NCI-H2029 treated with DMSO at 0.1 percent for 48 hours (cell line): ENCODE measurements at places on chromosomes 2 and 18.
A peak's percentile ranks its signal among the peaks of the same experiment; 100 is the strongest.

GRCh38 chr2:145792745-145793144, 1272.8 kb upstream of the ZEB2 start:
- DNase-seq = no peak

- DNase-seq = peak; percentile 36
Observed at GRCh38 chr2:129296806-129297205, 682.7 kb upstream of the RAB6C start.

DNA sequence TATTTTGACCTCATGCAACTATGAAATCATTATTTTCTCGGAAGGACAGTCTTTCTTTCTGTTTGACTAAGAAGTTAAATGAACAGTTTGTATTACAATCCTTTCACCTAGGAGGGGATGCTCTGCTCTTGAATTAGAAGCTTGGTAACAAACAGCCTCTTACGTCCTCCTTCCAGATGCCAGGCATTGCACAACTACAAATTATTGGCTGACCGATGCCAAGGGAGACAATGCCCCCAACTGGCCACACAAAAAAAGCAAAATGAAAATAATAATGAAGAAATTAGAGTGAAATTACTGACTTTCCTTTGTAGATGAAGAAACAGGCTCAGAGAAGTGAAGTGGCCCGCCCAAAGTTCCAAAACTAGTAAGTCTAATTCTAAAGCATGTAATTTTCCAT, 177.9 kb downstream of the CYRIA start:
- DNase-seq = no peak

DNA sequence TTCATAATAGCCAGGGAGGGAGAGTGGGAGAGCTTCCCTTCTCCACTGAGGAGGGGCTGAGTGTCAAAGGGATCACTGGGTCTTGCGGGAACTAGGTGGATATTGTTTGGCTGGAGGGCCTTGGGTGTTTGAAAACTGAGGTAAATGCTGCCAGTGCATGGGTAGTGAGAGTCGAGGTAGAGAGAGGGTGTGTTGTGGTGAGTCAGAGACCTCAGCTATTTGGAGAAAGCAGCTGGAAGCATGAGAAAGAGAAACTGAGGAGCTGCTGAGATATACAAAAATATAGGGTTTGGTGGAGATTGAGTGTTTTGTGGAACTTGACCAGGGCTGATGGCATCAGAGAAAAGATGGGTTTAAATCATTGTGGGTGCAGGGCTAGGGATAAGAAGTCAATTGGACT, 127.0 kb upstream of the CCDC195 start:
- no peak for DNase-seq

DNA sequence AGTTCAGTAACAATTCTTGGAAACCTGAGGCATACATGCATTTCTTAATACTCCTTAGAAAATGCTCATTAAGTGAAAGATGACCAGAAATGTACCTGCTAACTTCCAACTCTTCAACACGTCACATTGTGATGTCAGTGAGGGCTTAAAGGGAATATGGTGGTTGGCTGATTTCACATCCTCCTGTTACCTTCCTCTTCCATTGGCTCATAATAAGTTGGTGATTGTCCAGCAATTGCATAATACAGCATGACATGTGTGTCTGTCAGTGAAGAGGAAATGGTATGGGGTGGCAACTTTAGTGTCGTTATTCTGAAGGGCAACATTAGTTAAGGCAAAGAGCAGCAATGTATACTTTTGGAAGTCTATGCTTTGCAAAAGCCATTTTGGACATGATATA, 26.0 kb downstream of the PLEK start:
- DNase-seq = no peak

- no peak for DNase-seq
Observed at GRCh38 chr2:203809084-203809521, 58.5 kb upstream of the CTLA4 start.

GRCh38 chr18:32761231-32761630, 11.6 kb downstream of the KLHL14 start:
- no peak for DNase-seq

- DNase-seq = no peak
Observed at GRCh38 chr2:127619877-127620705, 25.9 kb upstream of the GPR17 start.

DNA sequence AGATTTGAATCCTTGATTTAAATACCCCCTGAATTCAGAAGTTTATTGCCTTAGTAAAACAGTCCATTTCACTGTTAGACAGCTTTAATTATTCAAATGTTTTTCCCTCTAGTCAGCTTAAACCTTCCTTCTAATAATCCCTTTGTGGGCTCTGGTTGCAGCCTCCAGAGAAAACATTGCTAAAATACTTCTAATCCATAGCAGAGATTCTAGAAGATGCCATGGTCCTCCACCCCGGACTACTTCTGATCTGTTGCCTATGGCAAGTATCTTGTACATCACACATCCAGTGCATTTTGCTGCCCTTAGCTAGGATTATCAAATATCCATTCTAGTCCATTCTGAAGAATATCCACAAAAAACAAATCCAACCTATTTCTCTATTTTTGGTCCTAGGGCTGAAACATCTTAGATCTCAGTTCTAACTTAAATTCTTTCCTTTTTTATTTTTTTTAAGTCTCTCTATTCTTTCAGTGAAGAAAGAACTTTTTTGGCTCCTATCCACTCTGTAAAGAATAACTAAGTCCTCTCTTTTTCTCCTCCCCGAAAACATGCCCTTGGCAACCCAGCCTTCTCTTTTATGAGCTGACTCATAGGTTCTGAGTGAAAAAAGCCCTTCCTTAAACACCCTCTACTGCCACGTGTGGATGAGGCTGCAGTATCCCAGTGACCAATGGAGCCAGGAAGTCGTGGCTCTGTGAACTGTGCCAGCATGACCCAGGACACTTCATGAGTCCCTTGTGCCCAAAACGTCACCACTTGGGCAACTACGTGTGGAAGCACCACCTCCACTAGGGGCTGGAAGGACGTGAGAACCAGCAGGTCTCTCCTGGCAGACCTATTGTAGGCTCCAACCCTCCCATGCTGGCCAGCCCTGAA, 349.8 kb downstream of the TNS1 start:
- no peak for DNase-seq

DNA sequence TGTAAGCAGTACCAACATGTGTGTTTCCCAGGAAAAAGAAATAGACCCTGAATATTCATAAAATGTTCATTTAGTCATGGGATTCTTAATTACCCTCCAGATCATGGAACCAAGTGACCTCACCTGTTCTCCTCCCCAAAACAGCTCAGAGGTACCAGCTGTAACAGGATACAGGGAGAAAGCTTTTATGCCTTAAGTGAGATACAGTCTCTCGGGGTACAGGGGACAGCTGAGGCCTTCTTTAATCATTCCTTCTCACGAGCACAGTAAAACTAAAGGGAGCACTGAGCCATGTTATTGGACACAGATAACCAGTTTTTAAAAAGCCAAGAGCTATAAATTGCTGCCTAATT, 16.6 kb downstream of the EPHA4 start:
- DNase-seq = no peak

GRCh38 chr2:79275197-79275596, 115.6 kb upstream of the REG3A start:
- DNase-seq = no peak

DNA sequence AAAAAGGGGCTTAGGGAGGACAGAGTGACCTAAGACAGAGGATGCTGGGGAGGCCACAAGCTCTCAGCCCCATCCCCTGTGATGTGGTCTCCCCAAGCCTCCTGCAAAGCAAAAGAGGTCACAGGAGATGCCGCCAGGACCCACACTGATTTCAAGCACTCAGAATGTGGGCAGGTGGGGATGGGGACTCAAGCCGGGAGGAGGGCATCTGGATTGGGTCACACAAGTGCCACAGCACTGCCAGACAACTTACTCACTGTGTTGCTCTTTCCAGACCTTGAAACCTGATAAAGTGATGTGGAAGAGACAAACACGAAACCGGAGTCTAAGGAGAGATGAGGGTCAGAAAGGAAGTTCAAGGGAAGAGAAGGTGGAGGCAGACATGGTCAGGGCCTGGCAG, 95.7 kb downstream of the TTC32 start:
- no peak for DNase-seq

DNA sequence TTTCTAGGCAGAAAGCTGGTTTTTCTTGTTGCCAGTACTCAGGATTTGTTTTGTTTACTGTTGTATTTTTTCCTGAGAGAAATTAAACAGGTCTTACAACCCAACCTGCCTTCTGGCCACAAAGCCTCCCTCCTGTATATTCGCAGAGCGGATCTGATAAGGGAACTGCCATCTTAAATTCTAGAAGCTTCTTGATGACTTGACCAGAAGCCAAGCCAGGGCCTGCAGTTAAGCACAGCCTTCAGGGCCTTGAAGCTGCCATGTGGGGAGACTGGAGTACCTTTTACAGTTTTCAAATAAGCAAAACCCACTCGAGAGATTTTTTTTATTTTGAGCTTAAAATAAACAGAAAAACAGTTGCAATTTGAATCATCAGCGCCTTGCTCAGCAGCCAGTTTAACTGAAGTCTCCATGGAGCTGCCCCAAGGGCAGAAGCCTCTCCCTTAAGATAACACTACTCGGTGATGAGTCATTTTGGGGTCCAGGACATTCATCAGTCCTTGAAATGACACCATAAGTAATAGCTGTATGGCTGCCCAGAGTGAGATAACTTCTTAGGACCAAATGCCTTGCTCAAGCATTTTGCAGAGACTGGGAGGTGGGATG, 51.5 kb upstream of the PHLPP1 start:
- DNase-seq = no peak

- DNase-seq = no peak
Observed at GRCh38 chr2:42937171-42937875, 144.9 kb upstream of the HAAO start.

GRCh38 chr2:98088261-98088660, 1.3 kb downstream of the VWA3B start:
- DNase-seq = no peak

- no peak for DNase-seq
Observed at GRCh38 chr2:163556511-163556910, 179.3 kb downstream of the FIGN start.

DNA sequence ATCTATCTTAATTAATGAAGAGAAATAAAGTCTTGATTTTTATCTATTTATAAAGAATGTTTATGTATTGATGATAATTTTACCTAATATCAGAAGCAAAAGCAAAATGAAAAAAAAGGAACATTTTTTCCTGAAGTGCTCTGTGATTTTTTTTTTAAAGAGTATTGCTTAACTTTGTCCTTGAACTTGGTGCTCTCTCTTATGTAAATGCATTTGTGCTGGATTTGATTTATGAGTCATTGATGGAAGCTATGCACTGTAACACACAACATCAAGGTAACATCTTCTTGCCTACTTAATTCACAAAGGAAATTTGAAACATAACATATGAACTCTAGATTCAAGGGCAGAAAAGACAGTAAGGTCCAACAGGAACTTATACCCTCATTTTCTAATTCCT, 312.9 kb upstream of the CDH19 start:
- DNase-seq = no peak

GRCh38 chr18:8808001-8808400, 102.6 kb downstream of the MTCL1 start:
- DNase-seq = no peak

DNA sequence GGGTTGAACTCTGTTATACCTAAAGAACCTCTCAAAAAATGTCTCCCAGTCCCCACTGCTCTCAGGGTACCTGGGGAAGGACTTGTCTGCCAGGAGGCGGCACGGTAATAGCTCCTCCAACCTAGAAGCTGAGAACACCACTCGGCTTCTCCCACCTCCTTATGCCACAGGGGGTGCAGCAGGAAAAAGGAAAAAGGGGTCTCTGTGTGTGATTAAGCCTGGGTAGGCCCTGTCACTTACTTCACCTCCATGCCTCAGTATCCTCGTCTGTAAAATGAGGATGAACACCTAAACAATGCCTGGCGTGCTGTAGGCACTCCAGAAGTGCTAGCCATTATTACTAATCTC, 76.6 kb downstream of the EMX1 start:
- DNase-seq = no peak

DNA sequence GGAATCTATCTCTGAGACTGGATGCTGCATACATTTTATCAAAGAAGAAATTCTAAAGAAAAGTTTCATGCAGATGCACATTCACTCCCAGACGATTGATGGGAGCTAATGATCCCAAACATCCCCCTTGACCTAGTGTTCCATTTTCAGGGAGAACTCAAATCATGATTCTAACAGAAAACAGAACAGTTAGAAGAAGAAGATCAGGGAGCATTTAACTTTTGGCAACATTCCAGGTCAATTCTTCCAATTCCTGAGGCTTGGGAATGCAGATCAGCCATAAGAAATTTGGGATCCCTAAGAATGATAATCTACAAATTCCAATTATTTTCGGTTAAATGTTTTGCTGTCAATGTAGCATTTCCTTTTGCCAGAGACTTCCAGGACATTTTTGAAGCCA, 96.6 kb downstream of the CPO start:
- DNase-seq = no peak

DNA sequence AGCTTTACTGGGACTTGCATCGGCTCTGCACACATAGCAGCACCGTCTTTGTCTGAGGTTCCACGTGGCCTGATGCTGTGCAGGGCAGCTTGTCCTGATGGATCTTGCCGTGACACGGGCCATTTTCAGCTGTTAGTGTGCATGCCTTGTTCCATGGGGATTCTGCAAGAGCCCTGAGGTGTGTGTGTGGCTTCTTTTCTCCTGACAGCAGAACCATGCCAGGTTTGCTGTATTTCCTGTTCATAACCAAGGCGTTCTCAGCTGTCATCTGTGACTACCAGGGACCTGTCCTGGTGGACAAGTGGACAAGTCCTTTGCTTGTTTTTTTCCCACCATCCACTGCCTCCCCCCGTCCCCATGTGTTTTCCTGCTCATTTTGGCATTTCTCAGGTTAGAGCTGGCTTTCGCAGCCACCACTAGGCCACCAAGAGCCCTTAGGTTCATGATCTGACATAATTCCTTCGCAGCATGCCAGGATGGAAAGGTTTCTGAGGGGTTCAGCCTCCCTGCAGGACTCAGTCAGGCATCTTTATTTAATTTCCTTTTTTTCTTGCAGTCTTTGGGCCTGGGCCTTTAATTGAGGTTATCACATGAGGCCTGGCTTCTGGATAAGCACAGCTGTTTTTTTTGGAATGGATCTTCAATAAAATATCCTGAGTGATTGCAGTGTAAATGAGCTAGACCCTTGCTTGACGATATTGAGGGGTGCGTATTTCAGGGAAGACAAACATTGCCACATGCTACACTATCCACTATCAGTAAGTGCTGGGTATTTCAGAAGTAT, 139.4 kb downstream of the NCK2 start:
- DNase-seq = no peak

GRCh38 chr18:62152844-62153243, 34.0 kb downstream of the PIGN start:
- no peak for DNase-seq

- no peak for DNase-seq
Observed at GRCh38 chr18:45852631-45853030, 27.2 kb downstream of the SIGLEC15 start.
